Effector memory CD4-positive, alpha-beta T cell (primary cell): ENCODE measurements at places on chromosomes 5 and 9.
A peak's percentile ranks its signal among the peaks of the same experiment; 100 is the strongest.

- no peak for DNase-seq
These were observed 90.2 kb upstream of the ICE1 start for GRCh38 chr5:5332287-5332686.

- peak; percentile 46 for DNase-seq
These were observed 666 bp downstream of the SNX30 start for GRCh38 chr9:112751056-112751795.

DNA sequence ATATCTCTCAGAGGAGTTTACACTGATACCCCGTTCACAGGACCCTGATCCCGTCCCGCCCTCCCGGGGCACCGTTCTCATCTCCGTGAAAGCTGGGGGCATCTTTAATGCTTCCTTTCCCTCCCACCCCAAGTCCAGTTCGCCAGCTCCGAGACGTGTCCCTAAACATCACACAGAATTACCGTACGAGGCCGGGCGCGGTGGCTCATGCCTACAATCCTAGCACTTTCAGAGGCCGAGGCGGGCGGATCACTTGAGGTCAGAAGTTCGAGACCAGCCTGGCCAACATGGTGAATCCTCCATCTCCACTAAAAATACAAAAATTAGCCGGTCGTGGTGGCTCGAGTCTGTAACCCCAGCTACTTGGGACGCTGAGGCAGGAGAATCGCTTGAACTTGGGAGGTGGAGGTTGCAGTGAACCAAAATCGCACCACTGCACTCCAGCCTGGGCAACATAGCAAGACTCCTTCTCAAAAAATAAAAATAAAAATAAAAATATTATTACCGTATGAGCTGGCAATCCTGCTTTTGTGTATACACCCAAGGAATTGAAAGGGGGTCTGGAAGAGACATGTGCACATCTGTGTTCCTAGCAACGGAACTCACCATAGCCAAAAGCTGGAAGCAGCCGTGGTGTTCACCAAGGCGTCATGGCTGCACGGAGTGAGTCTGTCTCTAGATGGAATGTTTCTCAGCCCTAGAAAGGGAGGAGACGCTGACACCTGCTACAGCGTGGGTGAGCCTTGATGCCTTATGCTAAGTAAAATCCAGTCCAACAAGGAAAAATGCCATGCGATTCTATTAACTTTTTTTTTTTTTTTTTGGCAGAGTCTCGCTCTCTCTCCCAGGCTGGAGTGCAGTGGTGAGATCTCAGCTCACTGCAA is 1.2 kb upstream of the ABO start:
- DNase-seq: no peak

- no peak for DNase-seq
These were observed 183.9 kb downstream of the SMARCA2 start for GRCh38 chr9:2198956-2199635.

- DNase-seq: no peak
These were observed 46.5 kb downstream of the GRAMD2B start for GRCh38 chr5:126469536-126470316.

DNA sequence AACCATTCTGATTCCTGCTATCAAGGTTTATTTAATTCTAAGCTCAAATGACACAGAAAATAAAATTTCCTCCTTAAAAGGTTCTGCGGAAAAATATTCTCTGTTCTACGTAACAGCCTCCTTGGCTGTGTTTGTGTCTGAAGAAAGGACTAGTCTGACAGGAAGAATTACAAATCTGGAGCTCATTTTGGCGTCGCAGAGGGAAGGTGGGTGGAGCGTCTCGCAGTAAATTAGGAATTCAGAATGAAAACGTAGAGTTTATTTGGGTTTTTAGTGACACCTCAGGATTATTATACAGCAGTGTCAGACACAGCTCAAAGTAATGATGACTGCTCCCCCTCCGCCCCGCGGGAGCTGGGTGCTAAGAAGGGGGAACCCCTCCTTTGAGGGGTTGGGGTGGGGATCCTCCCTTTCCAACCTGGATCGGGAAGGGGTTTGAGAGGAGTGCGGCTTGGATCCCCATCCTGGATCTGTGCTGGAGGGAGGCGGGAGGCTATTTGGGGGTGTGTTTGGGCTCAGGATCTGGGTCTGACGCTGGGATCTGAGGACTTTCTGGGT is 933 bp upstream of the TGFBR1 start:
- DNase-seq: no peak

DNA sequence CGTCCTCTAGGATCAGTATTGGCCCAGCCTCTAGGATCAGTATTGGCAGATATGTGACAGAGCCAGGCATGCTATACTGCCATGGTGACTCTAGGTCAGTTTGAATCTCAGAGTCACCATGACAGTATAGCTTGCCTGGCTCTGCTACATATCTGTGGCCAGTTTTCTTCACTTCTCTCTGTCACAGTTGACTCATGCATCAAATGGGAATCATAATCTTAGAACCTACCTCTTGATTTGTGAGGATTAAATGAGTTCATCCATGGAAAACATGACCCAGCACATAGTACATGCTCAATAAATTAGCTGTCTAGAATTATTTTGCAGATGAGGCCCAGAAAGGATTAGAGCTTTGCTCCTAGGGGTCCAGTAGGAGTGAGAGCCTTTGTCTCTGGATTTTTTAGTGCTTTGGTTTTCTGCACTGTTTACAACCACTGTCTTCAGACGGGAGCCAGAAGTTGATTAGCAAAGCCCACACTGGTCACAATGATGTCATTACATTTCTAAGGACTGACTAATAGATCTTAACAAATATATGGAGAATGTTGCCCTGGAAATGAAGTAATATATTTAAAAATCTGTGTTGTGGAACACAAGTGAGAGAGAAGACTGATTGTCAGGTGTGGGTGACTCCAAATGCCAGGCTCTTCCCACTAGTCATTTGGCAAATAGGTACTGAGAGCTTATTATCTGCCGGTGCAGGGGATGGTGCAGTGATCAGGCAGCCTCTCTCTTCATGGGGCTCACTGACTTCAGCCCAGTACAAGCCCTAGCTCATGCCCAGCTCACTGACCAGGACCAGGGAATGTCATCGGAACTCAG is 76.0 kb downstream of the COL15A1 start:
- DNase-seq: no peak

DNA sequence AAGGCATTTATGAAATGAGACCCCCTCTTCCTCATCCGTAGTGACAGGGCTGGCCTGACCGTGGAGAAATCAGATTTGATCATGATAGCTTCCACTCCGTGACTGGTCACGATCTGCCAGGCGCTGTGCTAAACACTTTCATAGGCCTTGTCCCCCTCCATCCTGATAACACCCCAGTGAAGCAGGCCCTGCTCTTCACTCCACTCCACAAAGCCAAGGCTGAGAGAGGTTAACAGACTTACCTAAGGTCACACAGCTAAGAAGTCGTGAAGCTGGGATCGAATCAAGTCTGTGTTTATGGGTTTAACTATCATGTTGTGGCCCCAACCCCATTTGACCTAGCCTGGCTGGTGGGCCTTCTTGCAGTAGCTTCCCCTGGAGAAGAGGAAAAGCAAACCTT is 53.3 kb upstream of the IL17B start:
- no peak for DNase-seq

DNA sequence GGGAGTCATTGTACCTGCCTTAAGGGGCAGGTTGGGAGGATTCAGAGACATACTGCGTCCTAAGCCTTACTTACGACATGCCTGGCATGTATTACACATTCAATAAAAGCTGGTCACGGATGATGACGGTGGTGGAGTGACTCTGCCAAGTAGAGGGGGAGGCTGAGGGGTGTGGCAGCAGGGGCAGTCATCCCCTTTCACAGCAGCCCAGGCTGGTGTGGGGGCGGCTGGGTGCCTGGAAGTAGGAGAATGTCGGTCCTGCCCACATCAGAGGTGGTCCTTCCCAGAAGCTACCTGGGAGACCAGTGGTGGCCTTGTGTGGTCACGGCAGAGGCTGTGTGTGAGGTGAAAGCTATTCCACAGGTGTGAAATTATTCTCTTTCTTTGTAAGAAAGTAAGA is 8.9 kb downstream of the ZBTB34 start:
- DNase-seq: no peak

GRCh38 chr5:170748951-170749471 is 34.5 kb upstream of the GABRP start:
- no peak for DNase-seq

- no peak for DNase-seq
These were observed 246.6 kb downstream of the DEPDC1B start for GRCh38 chr5:60453186-60453976.

GRCh38 chr5:159034083-159034824 is 65.5 kb downstream of the EBF1 start:
- no peak for DNase-seq

DNA sequence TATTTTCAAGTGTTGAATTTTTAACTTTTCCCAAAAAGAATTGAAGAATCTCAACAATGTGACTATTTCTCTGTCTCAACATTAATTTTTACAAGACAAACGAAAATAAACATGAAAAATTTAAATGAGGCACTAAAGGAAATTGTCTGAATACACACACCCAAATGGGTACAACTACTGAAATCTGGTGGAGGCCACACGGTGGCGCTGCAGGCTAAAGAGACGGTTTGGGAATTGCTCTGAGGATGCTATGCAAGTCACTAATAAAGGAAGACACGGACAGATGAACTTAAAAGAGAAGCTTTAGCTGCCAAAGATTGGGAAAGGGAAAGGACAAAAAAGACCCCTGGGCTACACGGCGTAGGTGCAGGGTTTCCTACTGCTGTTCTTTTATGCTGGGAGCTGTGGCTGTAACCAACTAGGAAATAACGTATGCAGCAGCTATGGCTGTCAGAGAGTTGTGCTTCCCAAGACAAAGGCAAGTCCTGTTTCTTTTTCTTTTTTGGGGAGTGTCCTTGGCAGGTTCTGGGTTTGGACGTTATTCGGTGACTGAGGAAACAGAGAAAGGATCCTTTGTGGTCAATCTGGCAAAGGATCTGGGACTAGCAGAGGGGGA is at the start of gene PCDHB10:
Gene PCDHB10 (plus strand): TSS at position 244 of the 616 bp plus-strand sequence. CDS start 200 bp downstream, at position 444.
- no peak for DNase-seq

GRCh38 chr5:59222687-59223511 is 640.0 kb downstream of the RAB3C start:
- DNase-seq: no peak

DNA sequence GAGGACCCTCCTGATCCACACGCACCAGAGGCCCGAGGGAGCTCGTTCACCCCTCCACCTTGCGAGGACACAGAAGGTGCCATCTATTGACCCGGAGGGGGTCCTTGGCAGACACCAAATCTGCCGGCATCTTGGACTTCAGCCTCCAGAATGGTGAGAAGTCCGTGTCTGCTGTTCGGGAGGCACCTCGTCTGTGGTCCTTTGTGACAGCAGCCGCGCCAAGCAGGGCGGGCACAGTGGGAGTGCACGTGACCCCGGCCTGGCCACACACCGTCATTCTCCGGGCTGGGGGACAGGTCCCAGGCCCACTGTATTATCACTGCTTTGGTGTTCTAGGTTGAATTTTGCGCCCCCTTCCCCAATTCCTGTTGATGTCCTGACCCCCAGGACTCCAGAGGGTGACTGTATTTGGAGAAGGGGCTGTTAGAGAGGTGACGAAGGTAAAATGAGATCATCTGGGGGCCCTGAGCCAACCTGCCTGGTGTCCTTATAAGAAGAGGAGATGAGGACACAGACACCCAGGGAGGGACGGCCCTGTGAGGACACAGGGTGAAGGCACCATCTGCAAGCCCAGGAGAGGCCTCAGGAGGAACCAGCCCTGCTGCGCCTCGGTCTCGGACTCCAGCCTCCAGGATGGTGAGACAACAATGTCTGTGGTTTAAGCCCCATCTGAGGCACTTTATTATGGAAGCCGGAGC is 15.7 kb downstream of the LPCAT1 start:
- no peak for DNase-seq

- DNase-seq: no peak
These were observed 31.9 kb upstream of the ZNF354A start for GRCh38 chr5:178762391-178762790.

DNA sequence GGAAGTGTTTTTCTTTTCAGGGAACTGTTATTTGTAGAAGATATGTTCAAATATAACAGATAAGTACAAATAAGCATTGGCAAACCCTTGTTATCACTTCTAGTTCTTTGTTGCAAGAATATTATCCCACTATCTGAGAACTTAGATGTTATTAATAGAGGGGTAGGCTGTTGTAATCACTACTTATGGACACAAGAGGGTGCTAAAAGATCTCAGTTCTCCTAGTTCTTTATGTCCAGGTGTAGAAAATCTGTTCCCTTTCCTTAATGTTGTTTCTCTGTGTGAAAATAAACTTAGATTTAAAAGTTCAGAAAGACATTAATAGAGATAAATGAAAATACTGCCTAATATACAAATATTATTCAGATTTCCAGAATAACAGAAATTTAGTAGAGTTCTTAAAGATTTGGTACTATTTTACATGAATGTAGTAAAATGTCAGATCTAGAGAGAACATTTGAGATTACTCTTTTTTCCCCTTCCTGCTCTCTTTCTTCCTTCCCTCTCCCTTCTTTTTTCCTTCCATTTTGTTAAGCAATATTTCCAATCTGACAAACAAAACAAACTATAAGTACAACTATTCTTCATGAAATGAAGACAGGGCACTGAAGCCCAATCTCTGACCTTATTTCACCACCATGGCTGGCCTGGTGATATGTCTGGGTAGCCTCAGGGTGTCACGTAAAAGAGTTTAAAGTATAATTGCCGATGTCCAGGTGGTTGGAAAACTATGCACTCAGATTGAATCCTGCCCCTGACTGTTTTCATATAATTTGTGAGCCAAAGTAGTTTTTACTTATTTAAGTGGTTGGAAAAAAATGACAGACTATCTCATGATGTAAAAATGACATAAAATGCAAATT is 43.6 kb upstream of the C5orf46 start:
- DNase-seq: no peak

DNA sequence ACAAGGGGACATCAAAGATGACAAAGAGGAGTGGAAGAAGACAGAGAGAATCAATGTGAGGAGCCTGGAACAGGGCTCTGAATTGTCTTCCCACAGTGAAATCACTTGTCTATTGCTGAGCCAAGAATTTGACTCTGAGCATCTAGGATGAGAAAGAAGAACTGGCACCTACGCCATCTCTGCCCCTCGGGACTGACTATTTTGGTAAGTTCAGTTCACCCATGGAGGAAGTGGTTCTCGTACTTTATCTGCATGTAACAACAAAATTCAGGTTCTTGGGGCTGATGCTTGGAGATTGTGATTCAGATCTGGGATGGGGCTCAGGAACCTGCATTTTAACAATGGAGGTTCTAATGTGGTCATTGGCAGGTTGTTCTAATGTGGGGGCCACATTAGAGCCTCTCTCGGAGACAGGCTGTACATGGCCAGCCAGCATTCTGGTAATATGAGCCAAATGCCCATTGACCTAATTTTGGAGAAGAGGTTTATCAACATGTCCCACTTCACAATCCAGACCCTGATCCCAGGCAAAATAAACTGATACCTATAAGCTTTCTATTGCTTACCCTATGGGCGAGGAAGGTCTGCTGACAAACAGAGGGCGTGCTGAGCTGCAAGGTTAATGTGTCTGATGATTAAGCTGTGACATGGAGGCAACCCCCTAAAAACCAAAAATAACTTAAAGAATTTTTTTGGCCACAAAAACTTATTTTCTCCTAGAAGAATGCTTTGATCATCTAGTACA is 2.7 kb upstream of the IL12B start:
- no peak for DNase-seq

GRCh38 chr9:100595391-100596199 is 17.7 kb downstream of the CAVIN4 start:
- DNase-seq: no peak

GRCh38 chr5:158590746-158591300 is 508.9 kb downstream of the EBF1 start:
- no peak for DNase-seq

GRCh38 chr5:7888901-7889300 is 20.0 kb downstream of the MTRR start:
- no peak for DNase-seq

GRCh38 chr5:56158331-56158960 is 74.7 kb downstream of the ANKRD55 start:
- DNase-seq: no peak

GRCh38 chr9:106334081-106334480 is 528.9 kb upstream of the ZNF462 start:
- DNase-seq: no peak

- no peak for DNase-seq
These were observed 395.2 kb downstream of the KIAA0825 start for GRCh38 chr5:94223235-94223634.
